ENCODE measurements at places on chromosomes 7 and 10. TPM values are rescaled to one million over a fixed set of nuclear protein-coding genes. Genes with fewer than 3 reads are reported as not detected.

TRIL gene
- polyA plus RNA-seq = 0.15 TPM

UCN3 gene
- not detected for polyA plus RNA-seq

SLC29A4 gene
- polyA plus RNA-seq = 5.8 TPM

NUTM2D gene
- polyA plus RNA-seq = 0.78 TPM

WDR91 gene
- polyA plus RNA-seq = 6.3 TPM

CALHM3 gene
- not detected for polyA plus RNA-seq

FOXI2 gene
- polyA plus RNA-seq = not detected

MPP7 gene
- polyA plus RNA-seq = 0.61 TPM

C1QL3 gene
- polyA plus RNA-seq = not detected

SGMS1 gene
- polyA plus RNA-seq = 17.7 TPM

All from AG04450 (cell line).